ENCODE measurements at places on chromosomes 2 and 18.
A peak's percentile ranks its signal among the peaks of the same experiment; 100 is the strongest.

GRCh38 chr2:38540580-38541286 is 62.0 kb downstream of the HNRNPLL start:
- DNase-seq = no peak

- no peak for DNase-seq
These were observed 179.2 kb upstream of the DSEL start for GRCh38 chr18:67695684-67696083.

- DNase-seq = peak; percentile 76
These were observed 22.2 kb upstream of the TTC39C start for GRCh38 chr18:23992089-23992940.

DNA sequence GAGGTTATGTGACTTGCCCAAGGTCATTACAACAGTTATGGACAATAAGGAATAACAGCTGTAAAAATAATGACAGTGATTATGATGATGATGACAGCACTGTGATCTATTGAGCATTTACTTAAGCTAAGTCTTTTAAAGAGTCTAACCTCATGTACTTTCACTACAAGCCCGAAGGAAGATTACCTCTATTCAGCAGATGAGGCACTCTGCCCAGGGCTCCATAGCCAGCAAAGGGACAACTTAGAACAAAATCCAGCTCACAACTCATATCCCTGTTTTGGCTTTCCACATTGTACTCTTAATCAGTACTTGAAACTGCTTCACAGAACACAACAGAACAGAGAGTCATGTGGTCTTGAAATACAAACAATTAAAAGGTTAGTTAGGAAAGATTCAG is 290.2 kb downstream of the ZNF385B start:
- no peak for DNase-seq

DNA sequence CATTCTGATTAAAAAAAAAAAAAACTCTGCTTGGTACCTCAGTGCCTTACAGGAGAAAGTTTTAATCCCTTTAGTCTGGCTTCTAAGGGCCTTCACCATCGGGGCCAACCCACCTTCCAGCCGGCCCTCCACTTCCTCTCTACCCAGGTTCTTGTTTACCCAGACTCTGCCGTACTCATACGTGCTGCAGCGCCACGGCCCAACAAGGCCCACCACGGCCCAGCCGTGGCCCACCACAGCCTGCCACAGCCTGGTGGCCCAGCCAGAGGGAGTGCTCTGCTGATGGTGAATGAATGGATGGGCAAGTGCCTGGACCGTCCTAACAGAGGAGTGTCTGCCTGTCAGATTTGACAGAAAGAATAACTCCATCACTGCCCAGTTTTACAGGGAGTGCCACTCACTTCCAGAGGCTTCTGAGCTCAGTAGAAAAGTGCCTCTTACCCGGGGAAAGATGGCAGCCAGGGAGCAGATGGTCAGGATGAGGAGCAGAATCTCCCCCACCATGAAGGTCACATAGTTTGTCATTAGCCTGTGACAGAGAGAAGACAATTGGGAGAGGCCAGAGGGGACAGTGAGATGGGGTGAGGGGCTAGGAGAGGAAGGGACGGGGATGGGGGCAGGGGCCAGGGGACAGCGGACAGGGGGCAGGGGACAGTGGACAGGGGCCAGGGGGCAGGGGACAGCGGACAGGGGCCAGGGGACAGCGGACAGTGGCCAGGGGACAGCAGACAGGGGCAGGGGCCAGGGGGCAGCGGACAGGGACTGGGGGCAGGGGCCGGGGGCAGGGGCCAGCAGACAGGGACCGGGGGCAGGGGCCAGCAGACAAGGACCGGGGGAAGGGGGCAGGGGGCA is 38.2 kb downstream of the CENPO start:
- no peak for DNase-seq

DNA sequence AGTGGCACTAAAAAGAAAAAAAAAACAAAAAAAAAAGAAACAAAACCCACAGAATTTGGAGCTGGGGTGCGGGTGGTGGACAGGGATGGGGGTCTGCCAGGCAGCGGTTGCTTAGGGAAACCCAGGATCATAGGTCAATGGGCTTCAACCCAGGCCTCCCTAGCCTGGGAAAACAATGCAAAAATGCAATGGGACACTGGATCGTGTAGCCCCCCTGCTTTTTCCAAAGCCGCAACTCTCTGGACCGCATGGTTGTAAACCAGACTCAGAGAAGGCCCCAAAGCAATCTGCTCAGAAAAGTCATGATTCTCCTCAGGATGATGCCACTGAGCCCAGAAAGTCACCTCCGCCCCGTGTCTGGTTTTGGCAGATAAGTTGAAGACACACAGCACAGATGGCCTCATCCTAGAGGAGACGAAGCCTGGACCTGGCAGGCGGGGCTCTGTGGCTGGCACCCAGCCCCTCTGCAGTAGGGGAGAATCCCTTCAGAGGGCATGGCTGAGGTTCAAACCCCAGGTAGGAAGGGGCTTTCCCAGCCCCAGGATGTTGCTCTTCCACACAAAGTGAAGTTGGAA is 5.1 kb downstream of the DLX2 start:
- no peak for DNase-seq

GRCh38 chr18:58993260-58993659 is 128.6 kb downstream of the ZNF532 start:
- DNase-seq = no peak

GRCh38 chr18:43009674-43010073 is 105.8 kb downstream of the RIT2 start:
- no peak for DNase-seq

DNA sequence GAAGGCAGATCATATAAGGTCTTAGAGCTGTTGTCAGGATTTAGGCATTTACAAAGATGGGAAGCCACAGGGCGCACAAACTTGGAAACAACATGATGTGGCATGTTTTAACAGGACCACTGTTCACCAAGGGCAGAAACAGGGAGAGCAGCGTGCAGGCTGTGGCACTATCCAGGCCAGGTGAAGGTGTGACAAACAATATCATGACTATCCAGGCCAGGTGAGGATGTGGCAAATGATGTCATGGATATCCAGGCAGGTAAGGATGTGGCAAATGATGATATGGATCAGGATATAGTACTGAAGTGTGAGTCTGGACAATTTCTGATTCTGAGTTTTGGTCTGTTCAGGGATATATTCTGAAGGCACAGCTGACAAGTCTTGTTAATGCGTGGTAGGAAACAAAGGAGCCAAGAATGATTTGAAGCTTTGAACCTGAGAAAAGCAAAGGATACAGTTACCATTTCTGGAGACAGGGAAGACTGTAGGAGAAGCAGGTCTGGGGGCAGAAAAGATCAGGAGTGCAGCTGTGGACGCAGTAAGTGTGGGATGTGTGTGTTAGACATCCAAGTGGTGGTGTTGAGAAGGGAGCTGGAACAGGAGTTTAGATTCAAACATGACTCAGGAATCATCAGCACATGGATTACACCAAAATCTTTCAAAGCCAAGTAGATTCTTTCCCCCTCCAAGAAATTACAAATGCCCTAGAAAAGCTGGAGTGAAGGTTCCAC is 205.9 kb downstream of the TMEM163 start:
- no peak for DNase-seq

DNA sequence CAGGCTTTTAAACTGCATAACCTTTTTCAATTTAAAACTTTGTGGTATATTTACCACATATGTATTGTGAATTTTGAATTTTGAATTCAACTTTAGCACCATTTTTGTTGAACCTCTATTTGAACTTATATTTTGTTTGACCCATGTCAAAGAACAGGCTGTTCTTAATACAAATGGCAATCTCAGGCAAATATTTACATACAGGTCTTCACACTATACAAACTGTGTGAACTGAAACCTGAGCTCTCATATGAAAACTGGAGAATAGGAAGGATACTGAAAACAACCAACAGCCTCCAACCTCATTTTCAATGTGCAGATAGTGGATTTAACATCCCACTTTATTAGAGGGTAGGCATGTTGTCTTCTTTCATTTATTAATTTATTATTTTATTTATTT is 491.8 kb downstream of the KCNJ3 start:
- no peak for DNase-seq

- no peak for DNase-seq
These were observed 83.1 kb downstream of the VWA3B start for GRCh38 chr2:98170076-98170475.

GRCh38 chr2:177728920-177729319 is 336.3 kb downstream of the AGPS start:
- no peak for DNase-seq

DNA sequence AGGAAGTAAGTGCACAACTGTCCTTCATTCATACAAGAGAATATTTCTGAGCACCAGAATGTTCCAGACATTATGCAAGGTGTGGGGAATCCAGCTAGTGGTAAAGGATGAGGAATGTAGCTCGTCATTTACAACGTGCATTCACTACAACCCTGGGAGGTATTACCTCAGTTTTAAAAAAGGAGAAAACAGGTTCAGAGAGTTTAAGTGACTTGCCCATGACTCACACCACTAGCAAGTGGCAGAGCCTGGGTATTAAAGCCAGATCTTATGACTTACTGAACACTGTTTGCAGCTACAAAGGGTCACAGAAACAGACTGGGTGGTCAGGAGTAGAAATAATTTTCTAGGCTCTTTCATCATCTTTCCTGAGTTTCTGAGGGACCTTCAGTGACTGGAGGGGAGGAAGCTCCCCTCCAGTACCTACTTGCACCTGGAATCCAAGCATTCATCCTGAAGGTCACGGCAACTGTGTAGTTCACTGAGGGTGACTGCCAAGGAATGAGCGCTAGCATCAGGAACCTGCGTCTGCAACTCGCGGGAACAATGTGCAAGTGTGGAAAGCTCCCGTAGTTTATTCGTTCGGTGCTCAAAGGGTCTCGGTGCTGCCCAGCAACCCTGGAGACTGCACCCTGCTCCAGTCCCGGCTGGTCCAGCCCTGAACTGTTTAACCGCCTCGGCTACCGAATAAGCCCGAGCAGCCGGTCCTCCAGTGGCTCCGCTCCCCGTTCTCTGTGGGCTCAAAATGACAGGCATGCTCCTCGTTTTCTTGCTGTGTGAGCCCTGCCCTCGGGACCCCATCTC is 647 bp downstream of the CCDC121 start:
- peak; percentile 17 for DNase-seq

GRCh38 chr18:76859474-76860339 is 37.4 kb downstream of the ZNF236 start:
- no peak for DNase-seq

DNA sequence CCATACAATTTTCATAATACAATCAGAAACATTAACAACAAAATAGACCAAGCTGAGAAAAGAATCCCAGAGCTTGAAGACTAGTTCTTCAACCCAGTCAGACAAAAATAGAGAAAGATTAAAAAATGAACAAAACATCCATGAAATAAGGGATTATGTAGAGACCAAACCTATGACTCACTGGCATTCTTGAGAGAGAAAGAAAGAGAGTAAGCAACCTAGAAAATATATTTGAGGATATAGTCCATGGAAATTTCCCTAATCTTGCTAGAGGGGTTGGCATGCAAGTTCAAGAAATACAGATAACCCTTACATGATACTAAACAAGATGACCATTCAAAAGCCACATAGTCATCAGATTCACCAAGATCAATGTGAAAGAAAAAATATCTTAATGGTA is 281.7 kb downstream of the CCDC85A start:
- DNase-seq = no peak

GRCh38 chr2:105438104-105438929 is 39.5 kb upstream of the FHL2 start:
- no peak for DNase-seq

- no peak for DNase-seq
These were observed 7.6 kb downstream of the CYP26B1 start for GRCh38 chr2:72139874-72140620.

- no peak for DNase-seq
These were observed 102.2 kb downstream of the PDE1A start for GRCh38 chr2:182324665-182325064.

GRCh38 chr2:88837511-88838160 is 146.2 kb downstream of the RPIA start:
- no peak for DNase-seq

DNA sequence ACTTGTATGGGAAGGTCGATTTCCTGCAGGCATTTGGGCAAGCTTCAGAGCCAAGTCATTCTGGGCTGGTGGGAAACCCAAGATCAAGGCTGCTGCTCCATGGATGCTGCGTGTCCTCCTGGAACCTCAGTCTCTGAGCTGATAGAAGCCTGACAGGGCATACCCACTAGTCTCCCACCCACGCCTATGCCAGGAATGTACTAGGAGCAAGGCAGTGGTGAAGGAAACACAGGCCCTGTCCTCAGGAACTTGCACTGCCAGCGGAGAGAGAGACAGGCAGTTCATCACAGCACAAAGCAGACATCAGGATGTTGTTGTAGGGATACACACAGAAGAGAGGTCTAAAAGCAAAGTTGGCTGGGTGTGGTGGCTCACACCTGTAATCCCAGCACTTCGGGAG is 84.2 kb downstream of the PLB1 start:
- no peak for DNase-seq

DNA sequence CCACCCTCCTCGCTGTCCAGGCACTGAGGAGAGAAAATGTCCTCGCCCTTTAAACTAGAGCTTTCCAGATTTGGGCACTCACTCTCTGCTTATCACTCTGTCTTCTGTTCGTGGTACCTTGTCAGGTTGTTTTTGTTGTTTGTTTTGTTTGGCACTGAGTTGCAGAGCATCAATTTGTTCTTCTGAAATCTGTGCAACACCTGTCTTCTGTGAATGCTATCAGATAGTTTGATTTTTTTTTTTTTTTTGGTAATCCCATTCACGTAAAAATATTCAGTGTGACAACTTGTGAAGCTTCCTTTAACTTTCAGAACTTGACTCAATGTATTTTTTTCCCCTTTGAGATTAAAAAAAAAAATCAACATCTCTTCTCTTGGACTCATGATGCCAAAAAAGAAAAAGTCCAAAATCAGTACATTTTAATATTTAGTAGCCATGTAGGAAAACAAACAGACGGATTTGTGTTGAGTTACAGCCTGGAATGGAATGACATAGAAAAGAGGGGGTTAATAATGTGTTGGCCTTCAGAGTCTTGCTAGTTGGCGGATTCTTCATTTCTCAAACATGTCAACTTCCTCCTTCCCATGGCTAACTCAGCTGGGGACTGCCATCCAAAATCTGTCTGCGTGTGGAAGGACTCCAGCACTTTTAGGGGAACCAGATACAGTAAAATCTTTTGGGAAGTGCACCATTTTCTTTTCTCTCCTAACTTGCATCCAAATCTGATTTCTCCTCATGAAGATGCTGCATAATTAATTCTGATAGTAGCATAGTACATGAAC is 1.6 kb downstream of the TMEM178A start:
- DNase-seq = no peak

DNA sequence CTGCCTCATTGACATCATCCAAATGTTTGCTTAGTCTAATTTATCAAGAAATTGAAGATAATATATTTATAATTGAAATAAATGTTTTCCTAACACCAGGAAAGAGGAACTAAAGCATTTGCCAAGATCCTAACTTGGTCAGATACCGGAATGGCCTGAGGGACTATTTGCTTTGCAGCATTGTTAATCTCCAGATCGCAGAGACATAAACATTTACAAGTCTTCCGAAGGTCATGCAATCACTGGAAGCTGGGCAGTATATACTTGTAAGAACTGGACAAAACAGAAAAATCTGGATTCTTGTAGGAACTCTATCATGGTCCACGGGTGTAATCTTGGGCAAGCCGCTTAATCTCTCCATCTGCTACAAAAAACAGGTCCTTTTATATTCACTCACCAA is 42.2 kb downstream of the CYBRD1 start:
- no peak for DNase-seq

- no peak for DNase-seq
These were observed 6.7 kb downstream of the SFTPB start for GRCh38 chr2:85661139-85661858.

- no peak for DNase-seq
These were observed 146.3 kb downstream of the ATL2 start for GRCh38 chr2:38230756-38231155.

- no peak for DNase-seq
These were observed 7.6 kb downstream of the ESPNL start for GRCh38 chr2:238107525-238108422.

Data from CD4-positive, alpha-beta T cell treated with Interleukin-15 for 4 hours (primary cell).